ENCODE measurements at places on chromosomes 4 and X.

- peak; percentile 10 for DNase-seq
These were observed 6.8 kb upstream of the IQSEC2 start for GRCh38 chrX:53288189-53288588.

GRCh38 chr4:151766691-151767090 is 5.9 kb upstream of the GATB start:
- no peak for DNase-seq

- DNase-seq = no peak
These were observed 51.7 kb downstream of the FAM53A start for GRCh38 chr4:1632109-1633104.

GRCh38 chr4:169399976-169400767 is 129.4 kb upstream of the SH3RF1 start:
- no peak for DNase-seq

GRCh38 chr4:104344342-104344980 is 150.2 kb downstream of the CXXC4 start:
- DNase-seq = no peak

DNA sequence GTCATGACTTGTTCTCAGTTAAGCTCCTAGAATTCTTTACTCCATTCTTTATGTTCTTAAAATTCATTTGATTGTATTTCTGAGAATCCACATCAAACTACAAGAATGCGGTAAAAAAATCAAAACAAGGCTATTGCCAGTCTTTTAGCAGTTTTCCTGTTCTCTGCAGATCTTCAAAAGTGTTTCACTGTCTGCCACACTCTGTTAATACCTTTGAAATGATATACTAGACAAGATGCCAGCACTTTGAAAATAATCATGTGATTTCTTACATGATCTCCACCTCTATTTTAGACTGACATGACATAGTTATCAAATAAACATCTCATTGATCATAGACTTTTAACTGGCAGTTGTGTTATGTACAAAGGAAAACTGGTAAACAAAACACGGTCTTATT is 30.1 kb upstream of the GPRIN3 start:
- no peak for DNase-seq

- no peak for DNase-seq
These were observed 316.8 kb upstream of the ZCCHC13 start for GRCh38 chrX:73987166-73987565.

DNA sequence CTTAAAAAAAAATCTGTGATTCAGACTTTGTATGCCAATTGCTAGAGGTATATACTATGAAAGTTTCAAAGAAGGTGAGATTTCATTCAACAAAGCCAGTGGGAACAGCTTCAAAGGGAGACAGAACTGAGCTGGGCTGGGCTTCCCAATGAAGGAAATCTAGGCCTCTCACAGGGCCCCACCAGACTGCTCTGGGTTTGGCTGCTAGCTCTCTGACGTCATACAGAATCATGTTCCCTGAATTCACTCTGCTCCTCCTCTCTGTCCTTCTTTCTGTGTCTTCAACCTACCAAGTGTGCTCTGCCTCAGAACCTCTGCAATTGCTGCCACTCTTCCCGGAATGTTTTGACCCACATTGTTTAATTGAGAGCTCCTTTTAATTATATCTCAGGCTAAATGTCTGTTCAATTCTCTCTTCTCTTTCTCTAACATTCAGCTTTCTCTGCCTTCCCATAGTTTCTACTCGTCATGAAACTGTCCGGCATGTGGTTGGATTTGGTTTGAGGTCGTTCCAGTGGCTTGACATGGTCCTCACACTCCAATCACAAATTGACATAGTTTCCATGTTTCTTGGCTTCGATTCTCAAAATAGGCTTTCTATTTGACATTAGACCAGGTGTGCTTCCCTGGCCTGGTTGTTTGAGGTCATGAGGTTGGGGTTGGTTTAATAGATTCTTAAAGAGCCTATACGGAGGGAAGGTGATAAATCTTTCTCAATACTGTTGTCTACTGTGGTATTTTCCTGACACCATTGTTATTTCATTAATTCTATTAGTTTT is 282.1 kb upstream of the EMCN start:
- DNase-seq = no peak

DNA sequence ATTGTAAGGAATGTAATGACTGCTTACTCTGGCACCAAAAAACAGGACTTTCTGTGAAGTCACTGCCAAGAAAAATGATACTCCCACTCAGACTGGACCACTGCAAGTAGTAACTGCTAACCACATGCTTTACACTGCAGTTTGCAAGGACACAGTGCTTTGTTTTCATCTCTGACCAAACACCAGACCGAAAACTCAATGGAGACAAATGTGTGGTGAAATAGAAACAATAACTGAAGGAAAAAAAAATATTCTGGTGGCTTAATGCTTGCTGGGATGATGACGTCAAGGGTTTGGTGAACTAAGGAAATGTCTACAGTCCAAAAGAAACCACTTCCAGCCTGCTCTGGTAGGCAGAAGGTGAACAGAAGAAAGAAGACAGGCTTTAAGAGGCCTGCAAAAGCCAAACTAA is 13.2 kb downstream of the GPC4 start:
- DNase-seq = no peak

DNA sequence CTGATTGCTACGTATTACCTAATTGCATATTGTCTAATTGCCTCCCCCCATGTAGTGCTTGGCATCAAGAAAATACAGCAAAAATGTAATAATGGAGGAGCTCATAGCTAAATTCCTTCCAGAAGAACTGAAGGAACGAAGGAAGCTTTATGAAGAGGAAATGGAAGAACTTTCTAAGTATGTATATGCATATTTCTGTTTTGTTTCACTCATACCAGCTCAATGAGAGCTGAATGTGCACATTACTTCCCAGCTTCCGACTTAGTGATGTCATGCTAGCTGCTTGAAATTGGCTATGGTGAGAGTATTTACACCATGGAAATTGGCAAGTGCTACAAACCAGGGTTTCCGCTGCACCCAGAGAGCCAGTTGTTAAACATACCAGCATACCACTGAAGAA is 34.7 kb downstream of the LONRF3 start:
- DNase-seq = no peak

DNA sequence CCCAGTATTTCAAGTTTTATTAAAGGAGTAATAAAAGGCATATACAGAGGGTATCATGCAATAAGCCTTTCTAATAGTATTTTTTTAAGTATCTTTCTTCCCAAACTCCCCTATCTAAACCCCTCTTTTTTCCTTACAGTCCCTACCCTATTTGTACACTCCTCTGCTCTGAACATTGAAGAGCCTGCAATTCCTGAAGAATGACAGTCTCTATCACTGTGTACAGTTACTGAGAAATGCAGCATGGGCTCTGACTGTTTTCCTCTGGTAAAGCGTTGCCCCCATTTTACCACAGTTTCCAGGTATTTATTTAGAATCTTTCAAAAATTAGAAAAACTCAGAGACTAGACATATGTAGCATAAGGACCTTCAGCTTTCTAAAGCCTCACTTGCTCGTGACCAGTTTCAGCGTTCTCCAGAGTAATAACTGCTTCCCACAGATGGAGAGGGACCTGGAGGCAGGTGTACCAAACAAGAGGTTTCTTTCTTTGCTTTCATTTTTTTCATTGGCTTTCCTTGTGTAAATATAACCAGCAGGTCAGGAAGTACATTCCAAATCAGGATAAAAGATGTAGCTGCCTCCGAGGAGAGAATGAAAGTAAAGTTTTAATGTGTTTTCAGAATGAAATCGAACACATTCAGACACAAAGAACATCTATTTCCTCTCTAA is 230.8 kb downstream of the CFAP299 start:
- no peak for DNase-seq

DNA sequence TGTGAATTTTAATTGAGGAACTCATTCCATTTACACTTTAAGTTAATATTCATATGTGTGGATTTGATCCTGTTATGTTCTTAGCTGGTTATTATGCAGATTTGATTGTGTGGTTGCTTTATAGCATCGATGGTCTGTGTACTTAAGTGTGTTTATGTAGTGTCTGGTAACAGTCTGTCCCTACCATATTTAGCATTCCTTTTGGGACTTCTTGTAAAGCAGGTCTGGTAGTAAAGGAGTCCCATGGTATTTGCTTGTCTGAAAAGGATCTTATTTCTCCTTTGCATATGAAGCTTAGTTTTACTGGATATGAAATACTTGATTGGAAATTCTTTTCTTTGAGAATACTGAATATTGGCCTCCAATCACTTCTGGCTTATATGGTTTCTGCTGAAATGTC is 76.6 kb downstream of the KLF8 start:
- DNase-seq = no peak

- DNase-seq = no peak
These were observed 2.2 kb downstream of the NFKB1 start for GRCh38 chr4:102503301-102503746.

- no peak for DNase-seq
These were observed 3.7 kb downstream of the PPEF2 start for GRCh38 chr4:75898536-75898935.

DNA sequence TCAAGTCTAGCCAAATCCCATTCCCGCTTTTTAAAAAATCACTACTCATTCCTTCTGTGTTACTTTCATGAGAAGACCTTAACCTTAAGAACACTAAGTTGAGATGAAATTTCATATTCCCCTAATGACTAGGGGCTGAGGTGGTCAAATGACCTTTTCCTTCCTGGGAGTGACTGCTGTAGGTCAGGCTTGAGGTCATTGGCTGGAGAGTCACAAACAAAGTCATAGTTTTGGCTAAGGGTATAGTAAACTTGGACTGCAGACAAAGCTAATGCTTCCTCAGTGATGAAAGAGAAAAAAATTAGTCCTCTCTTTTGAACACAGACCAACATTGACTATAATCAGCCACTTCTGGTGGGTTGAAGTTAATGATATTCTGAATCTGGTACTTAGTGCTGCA is 16.0 kb upstream of the FGF2 start:
- no peak for DNase-seq

DNA sequence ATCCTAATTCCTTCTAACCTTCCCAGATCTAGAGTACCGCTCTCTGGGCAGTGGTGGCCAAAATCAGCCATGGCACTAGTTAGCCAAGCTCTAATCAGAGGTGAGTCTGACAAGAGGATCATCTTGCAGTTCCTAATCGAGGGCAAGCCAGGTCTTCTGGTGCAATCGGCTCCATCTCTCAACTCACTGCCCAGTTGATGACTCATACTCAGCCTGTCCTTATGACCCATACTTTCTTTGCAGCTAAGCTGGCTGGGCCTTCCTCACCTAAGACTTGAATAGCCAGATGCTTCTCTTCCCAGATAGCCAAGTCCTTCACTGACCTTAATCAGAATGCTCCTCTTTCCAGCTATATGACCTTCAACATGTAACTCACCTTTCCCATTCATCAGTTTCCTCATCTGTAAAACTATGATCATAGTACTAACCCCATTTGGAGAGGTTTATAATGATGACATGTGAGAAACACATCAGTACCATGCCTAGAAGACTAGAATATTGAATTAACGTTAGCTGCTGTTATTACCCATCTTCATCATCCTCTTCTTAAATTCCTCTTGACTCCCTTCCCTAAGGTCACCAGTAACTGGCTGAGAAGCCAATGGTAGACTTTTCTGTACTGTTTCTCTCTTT is 57.1 kb downstream of the RELL1 start:
- DNase-seq = no peak

GRCh38 chr4:60463857-60464502 is 736.1 kb upstream of the ADGRL3 start:
- DNase-seq = no peak

- no peak for DNase-seq
These were observed 22.5 kb downstream of the MMGT1 start for GRCh38 chrX:135951291-135951690.

- no peak for DNase-seq
These were observed 74.0 kb downstream of the PAK3 start for GRCh38 chrX:111170017-111170416.

GRCh38 chrX:135086197-135086854 is 34.0 kb downstream of the ETDB start:
- DNase-seq = peak; percentile 17

- no peak for DNase-seq
These were observed 4.3 kb upstream of the SLC4A4 start for GRCh38 chr4:71334465-71334882.

GRCh38 chr4:94491322-94491721 is 39.6 kb downstream of the PDLIM5 start:
- no peak for DNase-seq

GRCh38 chr4:88549815-88550214 is 26.2 kb upstream of the PYURF start:
- DNase-seq = no peak

GRCh38 chr4:14415146-14415545 is 587.1 kb upstream of the CPEB2 start:
- no peak for DNase-seq

GRCh38 chr4:8433136-8433535 is 7.4 kb downstream of the ACOX3 start:
- no peak for DNase-seq

DNA sequence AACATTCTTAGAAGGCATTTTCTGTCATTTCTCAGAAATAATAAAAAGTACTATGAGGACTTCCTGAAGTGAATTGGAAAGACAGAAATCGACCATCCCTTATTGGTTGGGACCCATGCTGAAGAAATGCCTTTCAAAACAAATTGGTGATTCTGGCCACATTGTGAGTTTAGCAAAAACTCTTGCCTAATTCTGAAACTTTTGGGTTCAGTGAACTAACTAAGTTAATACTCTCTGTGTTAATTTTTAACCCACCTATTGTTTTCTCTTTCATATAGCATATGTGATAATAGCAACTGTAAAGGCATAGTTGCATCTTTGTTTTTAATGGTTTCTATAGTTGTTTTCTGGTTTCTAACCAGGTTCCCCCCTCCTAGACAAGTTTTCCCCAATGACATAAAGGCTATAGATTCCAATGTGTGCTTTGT is 129.3 kb upstream of the FAT1 start:
- no peak for DNase-seq

- DNase-seq = no peak
These were observed 14.9 kb downstream of the CPE start for GRCh38 chr4:165393704-165394103.

DNA sequence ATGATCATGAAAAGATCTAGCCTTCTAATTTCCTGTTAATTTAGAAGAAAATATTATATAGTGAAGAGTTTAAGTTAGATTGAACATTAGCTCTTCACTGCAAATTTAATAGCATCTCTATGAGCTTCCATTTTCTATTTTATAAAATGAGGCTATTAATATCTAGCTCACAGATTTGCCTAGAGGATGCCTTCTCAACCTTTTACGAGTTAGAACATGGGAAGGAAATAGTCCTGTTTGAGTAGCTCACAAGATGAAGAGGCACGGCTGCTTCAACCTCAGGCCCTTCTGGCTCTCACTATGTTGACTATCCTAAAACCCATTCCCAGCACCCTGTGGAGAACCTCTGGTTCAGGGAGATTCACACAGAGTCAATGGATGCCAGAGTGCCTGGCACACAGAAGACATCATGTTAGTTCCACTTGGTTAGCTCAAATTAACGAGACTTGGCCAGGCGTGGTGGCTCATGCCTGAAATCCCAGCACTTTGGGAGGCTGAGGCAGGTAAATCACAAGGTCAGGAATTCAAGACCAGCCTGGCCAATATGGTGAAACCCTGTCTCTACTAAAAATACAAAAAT is 97.9 kb upstream of the GUCY1A1 start:
- no peak for DNase-seq

- no peak for DNase-seq
These were observed 511 bp upstream of the DUSP21 start for GRCh38 chrX:44843318-44843702.

- DNase-seq = no peak
These were observed 51.1 kb upstream of the UGT8 start for GRCh38 chr4:114547340-114548134.

Measured in stimulated activated naive CD8-positive, alpha-beta T cell treated with anti-CD3 and anti-CD28 coated beads, Interleukin-15, Interleukin-2, amounts not matched to agents 100 U/mL and 50 U/mL, for 24 hours (primary cell).